SK-N-SH (cell line): ENCODE measurements at places on chromosomes 6 and 20. TPM values are rescaled to one million over a fixed set of nuclear protein-coding genes. Genes with fewer than 3 reads are reported as not detected.

DNA sequence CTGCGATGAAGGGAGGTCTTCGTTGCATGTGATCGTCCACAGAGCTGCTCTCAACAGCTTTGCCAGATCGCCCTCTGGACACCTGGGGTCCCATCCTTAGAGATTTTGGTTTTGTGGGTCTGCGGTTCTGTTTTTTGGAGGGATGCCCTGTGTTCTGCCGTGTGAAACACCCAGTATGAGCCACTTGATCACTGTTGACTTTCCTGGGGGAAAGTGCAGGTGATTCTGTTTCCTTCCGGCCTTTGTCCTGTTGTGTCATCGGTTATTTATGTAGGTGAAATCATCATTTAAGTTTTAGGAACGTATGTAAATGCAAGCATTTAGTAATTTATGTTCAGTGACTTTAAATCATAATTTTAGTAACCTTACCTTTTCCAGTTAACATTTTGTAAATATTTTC is 56.4 kb upstream of the SLC22A1 start:
- no peak overlapping the region for H3K4me3 ChIP-seq
- H3K27ac ChIP-seq = no peak overlapping the region
- no peak for DNase-seq
- peaks cover 29% of the 10 kb centered on the region for H3K36me3 ChIP-seq
- H3K4me1 ChIP-seq = no peaks in the 10 kb centered on the region

DNA sequence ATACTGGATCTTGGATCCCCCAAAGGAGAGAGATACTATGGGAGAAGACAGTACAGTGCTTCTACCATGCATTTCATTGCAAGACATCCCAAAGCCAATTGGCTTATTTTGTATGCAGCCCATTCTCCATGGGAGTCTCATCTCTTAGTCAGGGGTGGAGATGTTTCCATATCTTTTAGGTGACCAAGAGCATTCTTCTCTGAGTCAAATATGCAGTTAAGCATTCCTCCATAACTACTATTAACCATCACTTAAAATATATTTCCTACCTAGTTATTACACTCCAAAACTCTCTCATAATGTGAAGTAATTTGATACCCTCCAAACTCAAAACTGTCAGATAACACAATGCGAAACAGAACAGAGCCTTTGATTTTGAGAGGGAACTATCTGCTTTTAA is 542.6 kb downstream of the HDGFL1 start:
- H3K4me3 ChIP-seq = no peak overlapping the region
- no peaks in the 10 kb centered on the region for H3K27me3 ChIP-seq
- no peaks in the 10 kb centered on the region for H3K4me1 ChIP-seq
- DNase-seq = no peak

DNA sequence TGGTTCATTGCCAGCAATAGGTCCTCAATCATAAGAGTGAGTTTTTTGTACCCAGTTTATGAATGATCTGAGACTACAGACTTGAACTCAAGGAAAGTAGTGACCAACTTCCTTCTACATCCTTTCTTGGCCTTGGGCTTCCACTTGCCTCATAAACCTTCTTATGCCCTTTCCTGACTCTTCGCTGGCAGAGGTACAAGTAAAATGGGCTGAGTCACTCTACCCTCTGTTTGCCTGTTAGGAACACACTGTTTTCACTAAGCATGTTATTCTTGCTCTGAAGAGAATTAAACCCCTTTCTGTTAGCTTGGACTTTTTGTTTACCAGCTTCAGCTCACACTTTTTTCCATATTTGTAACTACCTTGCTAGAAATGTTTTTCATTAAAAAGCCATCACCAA is 74.4 kb downstream of the PKHD1 start:
- H3K27ac ChIP-seq = peak overlapping the region; percentile 100
- no peaks in the 10 kb centered on the region for H3K36me3 ChIP-seq
- DNase-seq = no peak
- H3K27me3 ChIP-seq = no peaks in the 10 kb centered on the region; the same call in 1 of the 2 replicates
- H3K4me3 ChIP-seq = no peak overlapping the region

DNA sequence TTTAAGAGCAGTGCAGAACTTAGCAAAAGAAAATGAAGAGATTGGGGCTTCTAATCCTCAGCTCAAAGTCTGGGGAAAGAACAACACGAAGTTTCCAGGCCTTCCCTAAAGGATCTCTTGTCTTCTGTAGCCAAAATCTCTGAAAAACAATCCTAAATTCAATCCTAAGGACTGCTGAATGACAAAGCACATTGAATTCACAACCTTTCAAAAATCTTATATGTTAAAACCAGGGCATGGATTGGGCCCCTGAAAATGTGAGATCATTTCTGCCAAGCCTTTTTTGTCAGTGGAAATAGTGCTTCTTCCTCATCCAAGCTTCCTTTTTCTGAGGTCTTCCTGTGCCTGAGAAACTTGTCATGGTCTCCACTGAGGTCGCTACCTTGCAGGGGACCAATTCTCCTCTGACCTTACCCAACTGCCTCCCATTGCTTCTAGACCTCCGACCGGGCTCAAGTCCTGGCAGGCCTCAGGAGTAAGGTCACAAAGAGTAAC is 126.2 kb upstream of the ARID1B start:
- no peaks in the 10 kb centered on the region for H3K36me3 ChIP-seq
- no peak overlapping the region for H3K4me3 ChIP-seq
- DNase-seq = no peak
- no peaks in the 10 kb centered on the region for H3K27me3 ChIP-seq
- no peaks in the 10 kb centered on the region for H3K4me1 ChIP-seq

DNA sequence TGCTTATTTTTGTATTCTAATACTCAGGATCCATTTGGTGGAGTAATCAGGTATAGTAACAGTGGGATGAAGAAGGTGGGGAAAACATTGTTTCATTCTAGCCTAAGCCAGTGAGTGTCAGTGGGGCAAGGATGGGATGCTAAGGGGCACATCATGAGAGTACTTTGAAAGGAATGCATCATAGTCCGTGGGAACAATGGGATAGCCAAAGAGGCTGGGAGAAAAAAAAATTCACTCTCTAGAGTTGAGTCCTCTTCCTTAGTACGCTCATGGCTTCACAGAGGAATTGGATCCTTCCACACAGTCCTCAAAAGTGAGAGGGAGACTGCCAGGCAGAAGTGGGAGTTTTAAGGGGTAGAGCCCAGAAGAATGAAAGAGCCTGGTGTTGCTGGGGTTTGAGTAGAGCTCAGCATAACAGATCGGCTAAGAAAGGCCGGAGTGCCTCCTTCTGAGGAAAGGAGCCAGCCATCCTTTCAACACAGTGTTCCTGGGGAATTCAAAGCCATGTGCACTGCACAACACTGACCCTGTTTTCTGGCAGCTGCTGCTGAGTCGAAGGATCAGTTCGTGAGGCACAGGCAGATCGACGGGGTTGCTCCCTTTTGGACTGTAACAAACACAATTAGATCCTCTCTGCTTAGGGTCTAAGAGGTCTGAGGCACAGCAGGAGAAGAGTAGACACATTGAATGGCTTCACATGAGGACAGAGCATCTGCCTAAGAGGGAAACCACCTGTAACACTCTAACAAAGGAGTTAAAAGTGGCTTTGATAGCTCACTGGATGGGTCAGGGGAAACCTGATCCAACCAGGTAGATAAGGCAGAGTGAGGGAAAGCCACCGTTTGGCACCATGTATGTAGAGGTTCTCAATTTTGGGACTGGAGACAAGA is 61.2 kb downstream of the ELOVL5 start:
- peaks cover 5% of the 10 kb centered on the region for H3K4me1 ChIP-seq
- no peak overlapping the region for H3K4me3 ChIP-seq
- peaks cover 14% of the 10 kb centered on the region for H3K36me3 ChIP-seq
- no peaks in the 10 kb centered on the region for H3K27me3 ChIP-seq
- no peak overlapping the region for H3K27ac ChIP-seq
- no peak for DNase-seq

IL17A gene
- not detected in 2 replicates for polyA plus RNA-seq

PXT1 gene
- polyA plus RNA-seq = not detected in 2 replicates

RBM24 gene
- polyA plus RNA-seq = 0.19 and 0.20 TPM in 2 replicates

BPI gene
- not detected in 2 replicates for polyA plus RNA-seq
